NCI-H187 treated with DMSO at 0.1 percent for 48 hours (cell line): ENCODE measurements at places on chromosomes 13 and 19.

GRCh38 chr19:3450796-3451411, 29.4 kb downstream of the SMIM24 start:
- no peak for DNase-seq

GRCh38 chr13:98267080-98267912, 90.2 kb upstream of the RNF113B start:
- no peak for DNase-seq

DNA sequence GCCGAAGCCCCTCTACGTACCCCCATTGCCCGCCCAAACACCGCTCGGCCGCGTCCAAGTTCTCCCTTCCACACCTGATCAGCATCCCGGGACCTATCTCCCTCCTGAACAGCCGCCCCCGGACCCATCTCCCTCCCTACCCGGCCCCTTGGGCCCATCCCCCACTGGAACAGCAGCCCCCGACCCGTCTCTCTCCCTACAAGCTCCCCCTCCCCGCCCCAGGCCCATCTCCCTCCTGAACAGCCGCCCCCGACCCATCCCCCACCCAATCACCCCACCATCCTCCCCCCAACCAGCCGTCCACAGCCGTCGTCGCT, 610 bp downstream of the ZSCAN1 start:
- no peak for DNase-seq

DNA sequence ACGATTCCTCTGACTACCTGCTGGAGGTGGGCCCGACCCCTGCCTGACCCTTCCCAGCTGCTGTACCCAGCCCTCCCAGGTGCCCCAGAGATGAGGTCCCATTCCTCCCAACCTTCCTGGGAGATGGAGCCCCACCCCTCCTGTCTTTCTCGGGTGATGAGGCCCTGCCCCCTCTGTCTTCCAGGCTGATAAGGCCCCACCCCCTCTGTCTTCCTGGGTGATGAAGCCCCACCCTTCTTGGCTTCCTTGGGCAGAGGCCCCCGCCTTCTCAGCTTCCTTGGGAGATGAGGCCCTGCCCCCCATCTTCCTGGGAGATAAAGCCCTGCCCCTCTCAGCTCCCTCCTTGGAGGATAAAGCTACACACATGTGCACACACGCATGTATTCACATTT, 47.9 kb downstream of the CERS4 start:
- no peak for DNase-seq

DNA sequence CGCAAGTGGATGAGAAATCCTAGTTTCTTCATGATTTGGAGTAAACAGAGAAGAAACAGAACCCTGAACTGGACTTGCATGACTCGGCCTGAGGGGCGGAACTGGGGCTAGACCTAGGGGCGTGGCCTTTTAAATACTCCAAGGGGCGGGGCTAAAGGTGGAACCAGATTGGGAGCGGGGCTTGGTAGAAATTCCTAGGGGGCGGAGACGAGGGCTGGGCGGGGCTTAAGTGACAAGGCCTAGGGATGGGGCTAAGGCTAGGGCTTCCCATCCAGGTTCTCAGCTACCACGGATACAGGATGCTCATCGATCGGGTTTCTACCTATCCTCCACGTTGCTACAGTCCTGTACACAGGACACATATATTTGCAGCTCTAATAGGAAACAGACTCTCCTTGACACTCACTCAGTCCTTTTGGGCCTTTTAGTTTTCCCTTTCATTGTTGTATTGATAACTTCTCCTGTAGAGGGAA, 372 bp upstream of the ZNF699 start:
- peak; percentile 66 for DNase-seq

GRCh38 chr19:43643326-43643725, 3.7 kb upstream of the CADM4 start:
- no peak for DNase-seq
